ENCODE measurements at places on chromosomes 5 and 9.

- no peak for DNase-seq
Measured at GRCh38 chr9:72415163-72415562, 50.2 kb upstream of the ZFAND5 start.

- DNase-seq: no peak
Measured at GRCh38 chr9:111516061-111516465, 8.9 kb upstream of the ZNF483 start.

DNA sequence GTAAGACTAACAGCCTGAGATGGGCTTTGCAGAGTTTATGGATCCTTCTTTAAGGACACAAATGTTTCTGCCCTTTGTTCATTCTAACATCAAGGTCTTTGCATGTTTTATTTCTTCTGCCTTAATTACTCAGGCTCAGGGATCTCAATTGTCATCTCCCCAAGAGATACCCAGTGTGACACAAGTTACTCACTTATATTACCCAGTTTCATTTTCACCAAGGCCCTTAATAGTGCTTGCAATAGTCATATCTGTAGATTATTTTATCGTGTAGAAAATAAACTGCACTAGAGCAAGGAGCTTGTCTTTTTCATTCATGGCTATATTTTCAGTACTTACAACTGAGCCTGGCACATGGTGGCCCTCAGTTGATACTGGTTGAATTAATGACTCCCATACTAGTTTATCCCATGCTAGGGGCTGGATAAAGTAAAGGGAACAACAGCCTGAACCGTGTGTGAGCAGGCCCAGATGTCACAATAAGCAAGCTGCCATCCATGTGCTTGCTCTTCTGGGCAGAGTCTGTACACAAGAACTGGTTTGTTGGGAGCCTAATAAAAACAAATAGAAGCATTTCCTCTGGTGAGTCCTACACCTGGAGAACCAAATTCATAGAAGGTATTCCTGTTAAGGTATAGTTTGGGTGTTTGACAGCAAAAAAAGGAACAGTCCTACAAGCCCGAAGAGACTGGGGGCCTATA, 112.5 kb upstream of the CD180 start:
- no peak for DNase-seq

GRCh38 chr5:57368010-57368409, 114.6 kb downstream of the ACTBL2 start:
- DNase-seq: no peak

GRCh38 chr9:8871796-8872445, 1072.3 kb upstream of the DMAC1 start:
- DNase-seq: no peak

- no peak for DNase-seq
Measured at GRCh38 chr9:98960409-98960808, 16.7 kb downstream of the COL15A1 start.

DNA sequence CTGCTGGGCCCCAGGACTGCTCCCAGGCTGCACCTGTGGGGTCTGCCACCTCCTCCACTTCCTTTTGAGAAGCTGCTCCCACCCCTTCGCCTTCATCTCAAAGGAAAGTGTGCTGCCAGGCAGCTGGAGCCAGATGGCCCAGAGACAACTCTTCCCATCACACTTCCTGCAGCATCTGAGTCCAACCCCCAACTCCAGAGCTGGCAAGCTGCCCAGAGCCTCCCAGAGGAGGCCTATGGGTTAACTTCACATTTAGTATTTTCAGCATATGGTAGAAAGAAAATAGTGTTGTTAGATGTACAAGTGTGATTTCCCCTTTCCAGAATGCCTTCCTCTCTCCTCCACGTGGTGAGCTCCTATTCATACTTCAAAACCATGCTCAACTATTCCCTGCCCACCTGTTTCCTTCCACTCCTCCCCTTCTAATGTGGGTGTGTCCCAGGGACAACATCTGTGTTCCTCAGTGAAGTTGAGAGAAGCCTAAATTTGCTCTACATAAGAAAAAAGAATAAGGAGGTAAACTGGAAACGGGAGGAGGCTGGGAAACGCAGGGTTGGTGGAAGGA, 38.6 kb upstream of the KCNMB1 start:
- DNase-seq: no peak

- no peak for DNase-seq
Measured at GRCh38 chr5:21121213-21121612, 1133.2 kb upstream of the CDH18 start.

DNA sequence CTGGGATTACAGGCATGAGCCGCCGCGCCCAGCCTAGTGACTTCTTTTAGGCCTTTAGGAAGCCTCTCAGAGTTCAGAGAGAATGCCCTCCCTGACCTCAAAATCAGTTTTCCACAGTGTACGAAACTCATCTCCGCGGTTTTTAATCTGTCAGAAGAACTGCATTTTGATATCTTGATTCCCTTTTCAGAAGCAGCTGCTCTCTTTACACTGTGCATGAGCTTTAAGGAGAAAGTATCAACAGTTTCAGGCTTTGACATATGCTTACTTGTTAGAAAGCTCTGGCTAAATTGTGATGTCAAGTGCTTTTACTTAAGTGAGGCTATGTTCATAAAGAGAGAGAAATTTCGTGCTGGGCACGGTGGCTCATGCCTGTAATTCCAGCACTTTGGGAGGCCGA, 74.6 kb downstream of the USP20 start:
- DNase-seq: no peak

DNA sequence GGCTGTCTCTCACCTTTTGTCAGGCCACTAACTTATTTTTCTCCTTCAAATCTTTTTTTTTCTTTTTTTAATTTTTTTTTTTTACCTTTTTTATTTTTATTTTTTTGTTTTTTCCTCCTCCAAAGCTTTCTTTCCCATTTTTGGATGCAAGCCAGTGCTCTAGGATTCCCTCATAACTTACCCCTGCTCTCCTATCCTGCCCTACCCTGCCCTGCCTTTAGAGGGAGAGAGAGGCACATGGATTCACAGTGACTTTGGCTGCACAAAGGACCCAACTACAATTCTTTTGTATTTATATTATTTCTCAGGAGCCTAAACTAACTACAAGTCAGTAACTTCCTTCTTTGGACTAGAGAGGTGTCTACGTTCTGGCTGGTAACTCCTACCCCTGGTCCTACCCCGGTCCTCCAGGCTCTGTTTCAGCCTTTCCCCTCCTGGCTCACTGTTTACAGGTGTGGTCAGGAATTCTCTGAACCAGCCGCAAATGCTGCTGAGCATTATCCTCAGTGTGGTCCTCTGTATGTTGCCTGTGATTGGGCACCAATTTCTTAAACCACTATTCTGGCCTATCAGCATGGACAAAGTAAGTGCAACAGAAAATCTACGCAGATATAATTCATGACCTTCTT, 8.4 kb upstream of the RUSC2 start:
- DNase-seq: no peak

DNA sequence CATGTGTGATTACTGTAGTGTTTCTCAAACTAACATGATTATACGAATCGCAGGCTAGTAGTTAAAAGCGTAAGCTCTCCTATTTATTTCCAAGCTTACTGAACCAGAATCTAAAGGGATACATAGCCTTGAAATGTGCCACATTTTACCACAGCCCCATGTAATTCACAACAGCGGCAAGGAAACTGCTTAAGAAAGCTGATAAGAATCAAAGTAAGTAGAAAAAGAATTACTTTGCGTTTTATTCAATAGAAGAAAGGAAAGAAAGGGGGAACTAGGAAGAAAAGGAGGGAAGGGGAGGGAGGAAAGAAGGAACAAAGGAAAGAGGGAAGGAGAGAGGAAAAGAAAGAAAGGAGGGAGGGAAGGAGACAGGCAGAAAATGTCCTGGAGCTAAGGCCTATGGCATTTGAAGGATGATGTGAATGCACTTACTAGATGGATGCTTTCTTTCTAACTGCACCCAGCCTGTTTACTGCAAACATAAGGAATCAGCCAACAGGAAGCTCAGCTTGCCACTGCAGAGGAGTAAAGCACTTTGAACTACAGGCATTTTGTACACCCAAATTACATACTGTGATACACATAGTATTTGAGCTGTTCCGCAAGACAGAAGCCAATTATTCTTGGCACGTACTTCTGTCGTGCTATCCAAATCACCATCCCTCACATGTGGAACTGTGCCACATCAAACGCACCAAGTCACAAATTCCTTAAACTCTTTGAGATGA, 521.7 kb downstream of the RAB3C start:
- no peak for DNase-seq

- peak; percentile 3 for DNase-seq
Measured at GRCh38 chr5:37212096-37212495, 37.1 kb downstream of the CPLANE1 start.

DNA sequence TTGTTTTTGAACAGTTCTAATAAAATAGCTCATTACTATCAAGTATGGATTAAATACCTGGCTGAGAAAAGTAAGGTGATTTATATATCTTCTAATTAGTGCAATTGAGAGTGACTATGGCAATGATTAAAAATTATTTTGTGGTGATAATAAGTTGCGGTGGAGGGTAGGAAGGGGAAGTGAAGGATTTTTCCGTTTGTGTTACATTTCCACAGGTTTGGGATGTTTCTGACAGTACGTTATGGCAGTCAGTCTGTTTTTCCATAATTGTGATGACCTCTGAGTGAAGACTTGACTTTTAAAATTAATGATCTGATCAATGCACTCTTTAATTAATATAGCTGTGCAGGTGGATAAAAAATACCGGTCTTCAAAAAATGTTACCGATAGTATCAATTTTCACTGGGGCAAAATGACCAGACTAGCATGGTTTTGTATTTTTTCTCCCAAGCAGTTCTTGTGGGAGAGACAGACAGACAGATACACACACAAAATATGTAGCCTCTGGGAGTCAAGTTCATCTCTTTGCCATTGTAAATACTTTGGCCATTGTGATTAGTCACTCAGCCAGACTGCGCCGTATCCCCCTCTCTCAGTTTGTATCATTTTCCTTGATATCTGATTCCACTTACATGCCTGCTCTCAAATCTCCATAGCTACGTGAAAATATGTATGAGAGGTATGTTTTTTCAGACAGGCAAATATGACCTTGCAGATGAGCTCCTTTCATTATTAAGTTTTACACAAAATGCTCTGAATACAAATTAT, 60.2 kb downstream of the ARHGAP26 start:
- DNase-seq: no peak

GRCh38 chr9:5852987-5853386, 20.1 kb upstream of the ERMP1 start:
- no peak for DNase-seq

GRCh38 chr5:123474228-123474627, 37.7 kb upstream of the CSNK1G3 start:
- DNase-seq: no peak

- no peak for DNase-seq
Measured at GRCh38 chr5:95969651-95970358, 8.2 kb upstream of the ELL2 start.

DNA sequence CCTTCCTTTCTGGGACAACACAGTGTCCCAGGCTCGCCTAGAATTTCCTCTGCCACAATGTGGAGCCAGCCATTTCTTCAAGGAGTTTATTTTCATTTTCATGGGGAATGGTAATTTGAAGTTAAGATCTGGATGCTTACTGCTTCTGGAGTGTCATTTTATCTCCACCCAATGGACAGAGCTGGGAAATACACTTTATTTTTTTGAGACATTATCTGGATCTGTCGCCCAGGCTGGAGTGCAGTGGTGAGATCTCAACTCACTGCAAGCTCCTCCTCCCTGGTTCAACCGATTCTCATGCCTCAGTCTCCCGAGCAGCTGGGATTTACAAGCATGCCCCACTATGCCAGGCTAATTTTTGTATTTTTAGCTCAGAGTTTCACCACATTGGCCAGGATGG, 12.7 kb upstream of the THG1L start:
- peak; percentile 5 for DNase-seq

DNA sequence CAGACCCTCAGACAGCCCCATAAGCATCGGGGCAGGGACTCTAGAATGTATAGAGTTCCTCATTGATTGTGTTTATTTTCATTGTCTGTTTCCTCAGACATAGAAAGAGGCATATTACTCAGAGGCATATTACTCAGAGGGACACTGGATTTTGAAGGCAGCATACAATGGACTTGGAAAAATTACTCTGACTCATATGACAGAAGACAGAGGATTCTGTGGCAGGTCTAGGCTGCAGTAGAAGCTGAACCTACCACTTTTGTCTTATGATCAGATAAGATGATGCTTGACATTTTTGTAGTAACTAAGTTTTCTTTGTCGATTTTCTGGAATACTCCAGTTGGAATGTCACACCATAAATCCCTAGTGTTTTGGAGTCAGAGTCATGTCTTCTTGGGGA, 105.2 kb downstream of the ST8SIA4 start:
- no peak for DNase-seq

GRCh38 chr9:18726546-18726945, 252.6 kb downstream of the ADAMTSL1 start:
- DNase-seq: no peak

- no peak for DNase-seq
Measured at GRCh38 chr9:34332076-34332964, 3.0 kb downstream of the NUDT2 start.

Measured in C1 segment of cervical spinal cord (tissue), 14 donors.